ENCODE measurements at places on chromosomes 1 and 21.

- no peak for DNase-seq
Observed at GRCh38 chr1:19410393-19410792, 74.9 kb downstream of the CAPZB start.

DNA sequence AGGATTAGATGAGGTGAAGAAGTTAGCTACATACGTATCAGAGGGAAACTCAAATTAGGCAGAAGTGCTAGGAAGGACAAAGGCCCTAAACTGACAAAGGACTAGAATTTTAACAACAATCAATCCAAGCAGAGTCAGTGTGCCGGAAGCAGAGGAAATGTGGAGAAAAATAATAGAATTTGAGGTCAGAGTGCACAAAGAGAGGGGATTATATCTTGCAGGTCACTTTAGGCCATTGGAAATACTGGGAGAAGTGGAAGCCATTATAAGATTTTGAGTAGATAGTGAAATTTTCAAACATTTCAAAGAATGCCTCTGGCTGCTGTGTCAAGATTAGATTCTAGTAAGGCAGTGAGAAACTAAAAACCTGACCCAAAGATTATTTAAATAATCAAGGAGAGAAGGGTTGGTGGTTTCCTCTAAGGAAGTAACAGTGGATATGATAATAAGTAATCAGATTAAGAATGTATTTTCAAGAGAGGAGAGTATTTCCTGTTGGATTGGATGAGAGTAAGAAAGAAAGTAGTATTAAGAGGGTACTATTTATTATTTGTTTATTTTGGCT is 889.2 kb upstream of the NCAM2 start:
- no peak for DNase-seq

DNA sequence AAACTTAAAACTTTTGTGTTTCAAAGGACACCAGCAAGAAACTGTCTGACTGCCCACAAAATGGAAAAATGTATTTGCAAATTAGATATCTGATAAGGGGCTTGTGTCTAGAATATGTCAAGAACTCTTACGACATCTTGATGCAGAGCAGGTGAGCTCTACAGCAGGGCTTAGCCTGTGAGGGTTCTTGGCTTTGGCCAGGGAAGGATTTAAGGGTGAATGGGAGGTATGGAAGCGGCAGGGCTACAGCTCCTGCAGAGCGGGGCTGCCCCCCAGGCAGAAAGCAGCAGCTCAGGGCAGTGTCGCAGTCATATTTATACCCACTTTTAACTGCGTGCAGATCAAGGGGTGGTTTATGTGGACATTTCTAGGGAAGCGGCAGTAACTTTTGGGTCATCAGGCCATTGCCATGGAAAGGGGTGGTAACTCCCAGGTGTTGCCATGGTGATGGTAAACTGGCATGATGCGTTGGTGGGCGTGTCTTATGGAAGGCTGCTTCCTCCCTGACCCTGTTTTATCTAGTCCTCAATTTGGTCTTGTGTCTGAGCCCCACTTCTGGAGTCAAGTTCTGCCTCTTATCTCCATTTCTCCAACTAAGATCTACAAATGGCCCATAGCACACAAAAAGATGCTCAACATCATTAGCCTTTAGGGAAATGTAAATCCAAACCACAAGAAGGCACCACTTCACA is 23.2 kb downstream of the MORN1 start:
- DNase-seq, result no peak

DNA sequence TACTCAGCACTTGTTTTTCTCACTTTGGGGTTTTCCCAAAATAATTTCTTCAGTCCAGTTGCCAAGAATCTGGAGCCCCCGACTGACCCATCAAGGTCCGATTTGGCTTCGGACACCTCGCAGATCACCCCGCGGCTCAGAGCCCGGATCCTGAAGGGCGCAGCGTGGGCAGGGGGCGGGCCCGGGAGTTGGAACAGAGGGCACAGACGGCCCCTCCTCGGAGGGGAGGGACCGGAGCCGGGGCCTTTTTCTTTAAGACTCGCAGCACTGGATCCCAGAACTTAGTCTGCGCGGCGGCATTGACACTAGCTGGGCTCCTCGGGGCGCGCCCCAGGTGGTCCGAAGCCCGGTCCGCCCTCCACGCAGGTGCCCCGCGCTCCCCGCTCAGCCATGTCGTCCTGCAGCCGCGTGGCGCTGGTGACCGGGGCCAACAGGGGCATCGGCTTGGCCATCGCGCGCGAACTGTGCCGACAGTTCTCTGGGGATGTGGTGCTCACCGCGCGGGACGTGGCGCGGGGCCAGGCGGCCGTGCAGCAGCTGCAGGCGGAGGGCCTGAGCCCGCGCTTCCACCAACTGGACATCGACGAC is at the start of gene CBR3:
Gene CBR3, plus strand, starts transcription at position 277 of the 588 bp plus-strand sequence. Its CDS starts 114 bp downstream, at position 391.
- DNase-seq, result peak; percentile 49

- DNase-seq, result no peak
Observed at GRCh38 chr1:159123587-159123986, 47.0 kb upstream of the AIM2 start.

- no peak for DNase-seq
Observed at GRCh38 chr21:19950347-19950746, 1047.9 kb upstream of the NCAM2 start.

DNA sequence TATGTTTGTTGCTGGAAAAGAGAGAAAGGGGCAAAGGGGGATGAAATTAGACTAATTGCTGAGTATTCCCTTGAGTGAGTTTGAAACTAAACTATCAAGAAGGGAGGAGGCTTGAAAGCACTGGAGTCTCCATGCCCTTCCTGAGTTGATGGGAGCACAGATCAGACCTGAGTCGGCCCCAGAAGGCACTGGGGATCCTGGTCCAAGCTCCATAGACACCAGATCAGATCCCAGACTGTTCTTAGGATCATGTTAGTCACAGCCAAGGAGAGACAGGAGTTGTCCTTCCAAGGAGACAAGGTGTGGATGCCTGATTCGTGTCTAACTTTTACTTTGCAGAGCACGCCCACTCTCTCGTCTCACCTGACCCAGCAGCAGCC is 152.3 kb downstream of the NR5A2 start:
- no peak for DNase-seq

GRCh38 chr1:78121710-78122109 is 75.9 kb downstream of the GIPC2 start:
- no peak for DNase-seq

DNA sequence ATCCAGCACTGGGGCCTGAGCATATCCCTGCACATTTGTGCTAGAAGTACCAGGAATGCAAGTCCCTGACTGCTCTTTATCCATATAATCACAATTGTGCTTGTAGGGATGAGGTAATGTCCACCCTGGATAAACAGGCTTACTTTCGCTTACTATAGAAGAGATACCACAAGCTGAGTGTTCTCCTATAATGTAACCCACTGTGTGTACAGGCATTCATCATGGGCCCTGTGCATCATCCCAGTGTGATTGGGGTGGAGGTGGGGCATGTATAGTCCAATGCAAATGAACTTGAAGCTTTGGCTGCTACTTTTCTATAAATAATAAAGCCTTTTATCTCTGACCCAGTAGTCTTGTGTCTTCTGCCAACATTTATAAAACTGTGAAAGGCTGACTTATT is 69.3 kb downstream of the MAN1A2 start:
- no peak for DNase-seq

DNA sequence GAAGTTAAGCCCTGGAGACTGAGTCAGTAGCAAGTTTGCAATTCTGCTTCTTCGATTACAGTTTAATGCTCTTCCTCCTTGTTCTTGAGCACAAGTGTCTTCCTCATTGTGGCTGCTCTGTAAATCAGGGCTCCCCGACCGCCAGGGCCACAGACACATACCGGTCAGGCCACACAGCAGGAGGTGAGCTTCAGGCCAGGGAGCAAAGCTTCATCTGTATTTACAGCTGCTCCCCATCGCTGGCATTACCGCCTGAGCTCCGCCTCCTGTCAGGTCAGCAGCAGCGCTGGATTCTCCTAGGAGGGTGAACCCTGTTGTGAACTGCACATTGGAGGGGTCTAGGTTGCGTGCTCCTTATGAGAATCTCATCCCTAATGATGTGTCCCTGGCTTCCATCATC is 1.7 kb upstream of the TRAPPC10 start:
- DNase-seq, result no peak

DNA sequence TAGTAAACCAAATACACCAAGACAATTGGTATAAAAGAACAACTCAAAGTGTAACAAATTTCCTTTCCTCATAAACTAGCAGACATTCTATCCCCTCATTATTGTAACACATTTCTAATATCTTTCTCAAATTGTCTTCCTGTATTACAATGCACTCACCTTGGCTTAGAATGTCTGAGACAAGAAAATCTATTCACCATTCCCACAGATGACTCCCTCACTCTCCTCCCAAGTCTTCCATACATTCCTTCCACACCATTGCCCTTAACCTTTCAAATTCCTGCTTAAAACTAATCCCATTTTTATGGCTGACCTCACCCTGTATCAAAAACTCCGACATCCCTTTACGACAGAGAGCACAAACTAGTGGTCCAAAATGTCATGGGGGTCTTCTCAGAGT is 56.0 kb downstream of the LTN1 start:
- no peak for DNase-seq

DNA sequence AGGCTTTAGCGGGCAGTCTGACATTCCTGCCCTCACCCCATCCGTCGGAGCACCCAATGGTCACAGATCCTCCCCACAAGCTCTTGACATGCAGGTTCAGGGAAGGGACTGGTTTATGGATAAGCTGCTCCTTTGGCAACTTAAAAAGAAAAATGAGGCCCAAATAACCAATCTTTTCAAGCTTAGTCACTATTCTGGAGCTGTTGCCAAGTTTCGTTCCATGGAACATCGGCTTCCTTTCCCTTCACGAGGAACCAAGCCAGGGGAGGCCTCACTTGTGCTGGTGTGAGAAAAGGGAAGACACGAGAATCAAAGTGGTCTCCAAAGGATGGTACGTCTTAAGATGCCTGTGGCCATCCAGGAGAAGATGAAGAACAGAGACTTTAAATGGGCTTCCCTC is 46.1 kb upstream of the LPAR3 start:
- no peak for DNase-seq

- DNase-seq, result no peak
Observed at GRCh38 chr21:29166323-29166722, 35.9 kb downstream of the MAP3K7CL start.

- DNase-seq, result peak; percentile 46
Observed at GRCh38 chr1:160646711-160647328, at the start of gene SLAMF1. SLAMF1 (minus strand) TSS chr1:160647044; CDS start chr1:160646945, 99 bp downstream.

DNA sequence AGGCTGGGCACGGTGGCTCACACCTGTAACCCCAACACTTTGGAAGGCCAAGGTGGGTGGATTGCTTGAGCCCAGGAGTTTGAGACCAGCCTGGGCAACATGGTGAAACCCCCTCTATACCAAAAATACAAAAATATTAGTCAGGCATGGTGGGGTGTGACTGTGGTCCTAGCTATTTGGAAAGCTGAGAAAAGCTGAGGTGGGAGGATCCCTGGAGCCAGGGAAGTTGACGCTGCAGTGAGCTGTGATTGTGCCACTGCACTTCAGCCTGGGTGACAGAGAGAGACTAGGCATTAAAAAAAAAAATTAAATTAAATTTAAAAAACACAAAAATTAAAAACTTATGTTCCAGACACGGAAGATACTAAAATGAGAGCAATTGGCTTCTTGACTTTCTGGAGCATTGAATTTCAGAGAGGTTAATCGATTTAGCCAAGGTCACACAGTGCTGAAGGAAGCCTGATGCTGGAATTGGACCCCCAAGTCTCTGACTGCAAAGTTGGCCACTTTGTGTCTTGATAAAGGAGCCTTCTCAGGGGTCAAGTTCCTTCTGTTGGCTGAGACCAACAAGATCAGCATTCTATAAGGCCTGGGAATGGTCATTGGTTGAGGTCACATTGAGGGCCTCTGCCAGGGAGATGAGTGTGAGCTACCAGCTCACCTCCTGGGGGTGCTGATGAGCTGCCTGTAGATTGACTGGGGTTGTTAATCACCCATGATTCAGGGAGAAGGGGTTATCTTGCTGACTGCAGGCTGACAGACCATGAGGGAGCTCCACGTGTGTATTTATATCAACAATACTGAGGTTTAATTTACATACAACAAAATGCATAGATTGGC is 54.3 kb downstream of the RPS6KA1 start:
- no peak for DNase-seq

DNA sequence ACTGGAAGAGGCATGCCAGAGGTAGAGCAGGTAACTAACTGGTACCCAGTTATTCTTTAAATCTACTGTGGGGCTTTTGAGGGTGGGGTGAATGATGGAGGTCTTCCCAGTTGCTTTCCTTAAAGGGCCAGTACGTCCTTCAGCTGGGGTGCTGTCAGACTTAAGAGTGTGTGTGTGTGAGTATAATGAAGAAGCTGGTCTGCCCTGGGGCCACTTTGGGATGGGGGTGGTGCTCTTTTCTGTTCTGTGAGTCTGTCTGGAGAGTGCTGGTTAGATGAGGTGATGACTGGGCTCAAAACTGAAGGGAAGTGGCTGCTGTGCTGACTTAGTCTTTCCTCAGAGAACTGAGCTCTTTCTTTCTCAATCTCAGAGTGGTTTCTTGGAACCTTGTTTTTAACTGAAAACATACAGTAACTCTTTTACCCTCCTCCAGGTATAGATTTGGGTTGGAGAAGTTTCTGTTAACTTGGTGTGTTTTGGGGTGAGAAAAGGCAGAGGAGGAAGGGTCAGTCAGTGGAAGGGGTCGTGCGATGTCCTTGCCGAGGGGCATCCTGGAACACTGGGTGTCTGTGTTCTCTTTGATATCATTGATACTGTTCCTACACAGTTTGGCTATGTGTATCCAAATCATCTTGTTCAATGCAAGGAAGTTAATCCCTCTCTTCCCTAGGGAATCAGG is 746 bp downstream of the MACF1 start:
- DNase-seq, result peak; percentile 76

- no peak for DNase-seq
Observed at GRCh38 chr1:19156676-19157075, 53.4 kb downstream of the UBR4 start.

GRCh38 chr1:189269011-189269410 is 1208.7 kb downstream of the BRINP3 start:
- DNase-seq, result no peak

DNA sequence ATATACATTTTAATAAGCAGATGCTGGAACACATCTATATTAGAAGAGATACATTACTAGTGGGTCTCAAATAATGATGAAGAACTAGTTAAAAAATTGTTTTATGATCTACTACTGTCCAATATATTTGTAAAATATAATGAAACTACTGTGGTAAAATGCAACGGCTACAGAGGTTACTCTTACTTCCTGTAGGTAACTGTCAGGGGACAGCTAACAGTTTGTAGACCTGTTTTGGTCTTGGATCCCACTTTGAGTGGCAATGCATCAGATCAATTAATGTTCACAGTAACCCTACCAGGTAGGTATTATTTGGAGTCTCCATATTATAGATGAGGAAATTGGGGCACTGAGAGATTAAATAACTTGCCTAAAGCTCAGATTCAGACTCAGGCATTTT is 26.7 kb upstream of the MYSM1 start:
- DNase-seq, result no peak

- DNase-seq, result no peak
Observed at GRCh38 chr21:24225431-24225830, 1381.8 kb downstream of the MRPL39 start.
